ENCODE measurements at places on chromosomes 16 and 17.

DNA sequence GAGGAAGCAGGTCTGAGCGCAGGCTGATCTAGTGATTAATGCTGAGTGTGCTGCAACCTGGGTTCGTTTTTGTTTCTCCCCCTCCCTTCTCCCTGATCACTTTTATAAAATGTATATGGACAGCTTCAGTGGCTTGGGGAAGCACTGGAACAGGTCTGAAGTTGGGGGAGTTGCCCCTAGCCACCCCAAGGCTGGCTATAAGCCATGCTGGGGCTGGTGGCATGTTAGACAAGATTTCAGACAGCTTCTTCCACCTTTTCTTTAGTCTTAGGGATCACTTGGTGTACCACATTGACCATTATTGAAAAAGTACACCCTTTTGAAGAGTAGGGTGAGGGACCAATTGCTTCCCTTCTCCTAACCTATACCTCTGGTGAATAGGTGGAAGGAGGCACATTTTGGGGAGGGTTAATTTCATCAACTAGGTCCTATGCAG is 3.8 kb upstream of the VAC14 start:
- H3K27me3 ChIP-seq = no peaks in the 10 kb centered on the region
- no peak overlapping the region for H3K27ac ChIP-seq
- no peak overlapping the region for H3K4me3 ChIP-seq
- no peaks in the 10 kb centered on the region for H3K36me3 ChIP-seq

DNA sequence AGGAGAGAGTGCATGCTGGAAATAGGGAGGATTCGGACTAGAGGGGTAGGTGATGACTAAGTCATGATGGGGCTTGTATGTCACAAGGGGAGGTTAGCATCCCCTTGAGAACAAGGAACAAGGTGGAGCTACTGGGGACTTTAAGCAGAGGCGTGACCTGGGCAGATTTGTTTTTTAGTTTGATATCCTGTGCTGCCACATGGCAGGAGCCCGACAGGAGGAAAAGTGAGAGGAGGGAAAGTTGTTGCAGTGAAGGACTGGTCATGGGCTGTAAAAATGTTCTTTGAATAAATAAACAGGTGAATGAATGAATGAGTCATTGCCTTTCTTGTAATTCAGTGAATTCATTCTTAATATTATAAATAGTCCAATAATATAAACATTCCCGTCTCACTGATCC is 365.1 kb upstream of the CDH5 start:
- no peak overlapping the region for H3K27ac ChIP-seq
- no peaks in the 10 kb centered on the region for H3K36me3 ChIP-seq
- no peak overlapping the region for H3K4me3 ChIP-seq
- DNase-seq = no peak

- H3K4me3 ChIP-seq = no peak overlapping the region
- H3K4me1 ChIP-seq = peaks cover 9% of the 10 kb centered on the region
- H3K36me3 ChIP-seq = no peaks in the 10 kb centered on the region
Observed at GRCh38 chr16:82653550-82654511, 27.1 kb downstream of the CDH13 start.

- peaks cover 30% of the 10 kb centered on the region for H3K27me3 ChIP-seq
- peaks cover 63% of the 10 kb centered on the region for H3K4me1 ChIP-seq
- H3K36me3 ChIP-seq = peaks cover 3% of the 10 kb centered on the region
- H3K27ac ChIP-seq = peak overlapping the region; percentile 95
- H3K4me3 ChIP-seq = peak overlapping the region; percentile 39
Observed at GRCh38 chr17:78665952-78666920, 89.0 kb upstream of the DNAH17 start.

DNA sequence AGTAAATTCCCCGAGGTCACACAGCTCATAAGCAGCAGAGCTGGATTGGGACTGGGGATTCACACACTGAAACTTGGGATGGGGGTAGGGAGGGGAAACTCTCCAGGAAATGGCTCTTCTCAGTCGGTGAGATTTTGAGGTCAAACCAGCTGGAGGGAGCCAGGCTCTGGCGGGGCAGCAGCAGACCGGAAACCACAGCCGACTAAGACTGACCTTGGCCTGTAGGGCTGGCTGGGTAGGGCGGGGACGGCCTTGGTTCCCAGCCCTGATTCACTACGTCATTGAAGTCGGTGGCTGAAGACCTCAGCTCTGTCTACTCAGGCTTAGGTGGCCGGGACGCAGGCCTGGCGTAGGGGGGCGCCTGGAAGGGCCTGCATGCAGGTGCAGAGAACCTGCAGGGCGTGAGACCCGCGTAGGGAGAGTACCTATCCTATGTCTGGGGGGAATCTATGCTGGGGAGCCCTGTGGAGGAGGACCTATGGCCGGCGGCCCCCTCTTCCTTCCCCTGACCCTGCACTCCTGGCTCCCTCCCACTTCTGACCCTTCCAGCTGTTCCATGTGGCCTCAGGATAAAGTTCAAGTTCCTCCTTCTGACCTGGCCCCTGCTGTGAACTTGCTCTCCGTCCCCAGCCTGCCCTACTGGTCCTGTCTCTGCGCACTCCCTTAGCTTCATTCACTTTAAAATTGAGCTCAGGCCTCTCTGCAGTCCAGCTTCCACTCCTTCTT is 11.9 kb upstream of the SLC4A1 start:
- DNase-seq = peak; percentile 34
- peaks cover 11% of the 10 kb centered on the region for H3K4me1 ChIP-seq
- no peak overlapping the region for H3K27ac ChIP-seq
- no peak overlapping the region for H3K4me3 ChIP-seq
- H3K36me3 ChIP-seq = no peaks in the 10 kb centered on the region

DNA sequence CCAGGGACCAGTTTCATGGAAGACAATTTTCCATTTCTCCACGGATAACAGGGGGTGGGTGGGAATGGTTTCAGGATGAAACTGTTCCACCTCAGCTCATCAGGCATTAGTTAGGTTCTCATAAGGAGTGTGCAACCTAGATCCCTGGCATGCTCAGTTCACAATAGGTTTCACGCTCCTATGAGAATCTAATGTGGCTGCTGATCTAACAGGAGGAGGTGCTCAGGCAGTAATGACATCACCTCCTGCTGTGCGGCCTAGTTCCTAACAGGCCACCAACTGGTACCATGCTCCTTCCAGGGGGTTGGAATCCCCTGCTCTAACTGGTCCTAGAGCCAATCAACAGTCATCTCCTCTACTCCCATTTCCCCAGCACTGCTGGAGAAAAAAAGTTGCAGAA is 19.9 kb downstream of the TEX14 start:
- no peaks in the 10 kb centered on the region for H3K4me1 ChIP-seq
- DNase-seq = no peak
- no peaks in the 10 kb centered on the region for H3K27me3 ChIP-seq
- no peaks in the 10 kb centered on the region for H3K36me3 ChIP-seq
- no peak overlapping the region for H3K27ac ChIP-seq

GRCh38 chr17:6589266-6589946 is 33.1 kb upstream of the PITPNM3 start:
- DNase-seq = no peak
- H3K27me3 ChIP-seq = no peaks in the 10 kb centered on the region
- no peak overlapping the region for H3K4me3 ChIP-seq
- peaks cover 8% of the 10 kb centered on the region for H3K4me1 ChIP-seq
- no peak overlapping the region for H3K27ac ChIP-seq

GRCh38 chr16:89217138-89217387 is 440 bp upstream of the ZNF778 start:
- H3K4me3 ChIP-seq = peak overlapping the region; percentile 96
- H3K27me3 ChIP-seq = peaks cover 4% of the 10 kb centered on the region
- DNase-seq = no peak
- H3K36me3 ChIP-seq = peaks cover 12% of the 10 kb centered on the region
- H3K4me1 ChIP-seq = peaks cover 30% of the 10 kb centered on the region

DNA sequence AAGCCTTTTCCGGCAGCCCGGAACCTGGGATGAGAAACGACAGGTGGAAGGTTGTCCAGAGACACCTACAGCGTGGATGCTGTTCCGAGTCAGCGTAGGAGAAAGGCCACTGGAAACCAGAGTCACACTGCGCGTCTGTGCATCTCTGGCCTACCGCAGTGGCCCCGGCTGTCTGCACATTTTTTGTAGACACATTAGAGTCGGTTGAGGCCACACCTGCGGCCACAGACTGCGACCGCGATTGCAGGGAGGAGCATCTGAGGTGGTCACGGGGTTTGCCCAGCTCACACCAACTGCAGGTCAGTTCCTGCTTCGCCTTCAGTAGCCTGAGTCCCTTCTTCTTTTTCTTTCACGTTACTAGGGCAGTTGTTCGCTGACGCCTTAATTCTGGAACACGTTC is 52.4 kb downstream of the WDR45B start:
- peaks cover 22% of the 10 kb centered on the region for H3K4me1 ChIP-seq
- H3K36me3 ChIP-seq = peaks cover 25% of the 10 kb centered on the region
- H3K27me3 ChIP-seq = peaks cover 11% of the 10 kb centered on the region

DNA sequence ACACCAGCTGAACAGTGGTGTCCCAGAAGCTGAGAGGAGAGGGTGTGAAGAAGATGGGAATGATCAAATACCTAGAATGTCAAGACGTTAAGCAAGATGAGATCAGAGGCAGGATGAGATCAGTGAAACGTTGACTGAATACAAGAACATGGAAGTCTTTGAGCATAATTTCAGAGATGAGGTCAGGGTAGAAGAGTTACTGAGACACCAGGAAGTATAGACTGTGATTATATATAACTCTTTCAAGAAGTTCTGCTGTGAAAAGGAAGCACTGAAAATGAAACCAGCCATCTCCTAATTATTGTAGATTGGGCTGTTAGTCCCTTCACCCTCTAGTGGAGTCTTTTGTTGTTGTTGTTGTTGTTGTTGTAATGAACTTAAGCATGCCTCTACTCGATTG is 9.1 kb downstream of the SHCBP1 start:
- H3K4me3 ChIP-seq = no peak overlapping the region
- no peak for DNase-seq
- H3K27ac ChIP-seq = no peak overlapping the region

DNA sequence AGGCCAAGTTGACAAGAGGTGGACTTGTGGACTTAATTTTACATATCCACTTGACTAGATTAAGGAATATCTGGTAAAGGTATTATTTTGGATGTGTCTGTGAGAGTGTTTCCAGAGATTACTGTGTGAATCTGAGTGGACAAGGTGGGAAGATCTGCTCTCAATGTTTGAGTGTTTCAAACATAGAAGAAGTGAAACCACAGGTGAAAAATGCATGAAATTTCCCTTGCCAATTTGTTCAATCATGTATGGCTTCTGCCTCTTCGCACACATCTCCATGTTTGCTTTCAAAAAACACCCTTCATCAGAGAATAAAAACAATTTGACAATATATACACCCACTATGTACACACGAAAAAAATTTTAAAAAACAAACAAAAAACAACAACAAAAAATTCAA is 152.7 kb downstream of the SALL1 start:
- no peaks in the 10 kb centered on the region for H3K36me3 ChIP-seq
- H3K27me3 ChIP-seq = no peaks in the 10 kb centered on the region
- no peak overlapping the region for H3K27ac ChIP-seq

DNA sequence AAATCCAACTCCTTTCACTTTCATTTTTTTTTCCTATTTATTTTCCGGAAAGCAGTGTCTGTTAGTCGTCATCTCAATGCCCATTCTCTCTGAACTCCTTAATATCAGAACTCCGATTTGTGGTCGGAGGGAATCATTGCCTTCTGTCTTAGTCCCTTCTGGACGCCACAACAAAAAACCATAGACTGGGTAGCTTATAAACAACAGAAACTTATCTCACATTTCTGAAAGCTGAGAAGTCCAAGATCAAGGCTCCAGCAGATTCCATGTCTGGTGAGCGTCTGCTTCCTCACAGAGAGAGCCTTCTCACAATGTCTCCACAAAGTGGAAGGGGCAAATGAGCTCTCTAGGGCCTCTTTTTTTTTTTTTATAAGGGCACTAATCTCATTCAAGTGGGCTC is 296.6 kb upstream of the CDH11 start:
- no peaks in the 10 kb centered on the region for H3K36me3 ChIP-seq
- DNase-seq = no peak
- H3K4me3 ChIP-seq = no peak overlapping the region
- H3K27ac ChIP-seq = no peak overlapping the region

DNA sequence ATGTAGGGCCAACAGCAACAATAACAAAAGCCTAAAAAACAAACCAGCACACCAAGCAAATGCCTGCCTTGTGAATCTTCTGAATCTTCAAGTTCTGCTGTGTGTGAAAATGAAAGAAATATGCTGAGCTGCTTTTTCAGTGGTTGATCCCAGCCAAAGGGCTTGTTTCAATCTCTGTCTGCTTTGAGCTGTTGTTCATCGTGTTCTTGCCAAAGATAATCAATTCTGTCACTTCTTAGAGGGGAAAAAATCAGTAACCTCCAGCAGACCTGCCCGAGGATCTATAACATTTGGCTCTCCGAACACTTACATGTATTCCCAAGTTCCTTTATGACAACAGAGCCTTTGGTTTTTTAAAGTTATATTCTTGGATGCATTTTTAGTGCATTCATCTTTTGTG is 65.9 kb downstream of the VPS35L start:
- no peak for DNase-seq
- peaks cover 2% of the 10 kb centered on the region for H3K27me3 ChIP-seq
- no peaks in the 10 kb centered on the region for H3K4me1 ChIP-seq
- peaks cover 13% of the 10 kb centered on the region for H3K36me3 ChIP-seq
- H3K4me3 ChIP-seq = no peak overlapping the region

- H3K4me1 ChIP-seq = peaks cover 8% of the 10 kb centered on the region
- H3K4me3 ChIP-seq = no peak overlapping the region
- no peak for DNase-seq
- no peaks in the 10 kb centered on the region for H3K36me3 ChIP-seq
Observed at GRCh38 chr16:79278506-79278905, 322.0 kb downstream of the MAF start.

DNA sequence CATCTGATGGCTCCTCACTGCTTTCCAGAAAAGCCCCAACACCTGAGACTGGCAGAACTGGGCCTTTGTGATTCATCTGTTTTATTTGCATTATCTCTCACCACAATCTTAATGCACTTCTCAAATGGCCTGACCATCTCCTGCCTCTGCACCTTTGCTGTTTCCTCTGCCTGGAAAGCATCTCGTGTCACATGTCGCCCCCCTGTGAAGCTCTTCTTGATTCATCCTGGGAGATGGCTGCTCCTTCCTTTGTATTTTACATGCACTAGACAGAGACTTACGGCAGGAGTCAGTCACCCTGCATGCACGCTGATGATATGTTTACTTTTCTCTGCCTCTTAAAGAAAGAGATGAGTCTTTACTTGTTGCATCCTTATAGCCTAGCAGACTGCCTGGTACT is 30.0 kb downstream of the HNF1B start:
- no peak for DNase-seq
- no peaks in the 10 kb centered on the region for H3K36me3 ChIP-seq
- H3K4me3 ChIP-seq = no peak overlapping the region
- H3K4me1 ChIP-seq = peaks cover 12% of the 10 kb centered on the region
- no peak overlapping the region for H3K27ac ChIP-seq

GRCh38 chr16:10531582-10531981 is 48.8 kb downstream of the EMP2 start:
- no peak for DNase-seq
- no peaks in the 10 kb centered on the region for H3K36me3 ChIP-seq

Data from endothelial cell (in vitro differentiated cells).